ENCODE measurements at places on chromosomes 3 and 15.

DNA sequence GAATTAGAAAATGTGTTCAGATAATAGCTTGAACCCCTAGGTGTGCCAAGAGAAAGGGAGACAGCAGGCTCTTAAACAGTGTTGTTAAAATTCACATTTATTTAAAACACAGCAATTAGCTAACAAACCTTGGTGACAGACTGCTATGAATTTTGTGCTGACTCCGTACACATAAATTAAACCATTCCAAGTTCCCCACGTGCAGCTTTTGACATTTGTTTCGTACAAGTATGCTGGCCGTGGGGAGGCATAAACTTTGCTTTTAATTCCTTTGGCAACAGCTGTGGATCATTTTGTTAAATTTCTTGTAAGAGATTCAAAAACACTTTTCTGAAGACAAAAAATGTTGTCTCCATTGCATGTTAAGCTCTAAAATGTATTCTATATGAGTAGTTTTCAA is 465.3 kb downstream of the FGF12 start:
- no peak for DNase-seq

DNA sequence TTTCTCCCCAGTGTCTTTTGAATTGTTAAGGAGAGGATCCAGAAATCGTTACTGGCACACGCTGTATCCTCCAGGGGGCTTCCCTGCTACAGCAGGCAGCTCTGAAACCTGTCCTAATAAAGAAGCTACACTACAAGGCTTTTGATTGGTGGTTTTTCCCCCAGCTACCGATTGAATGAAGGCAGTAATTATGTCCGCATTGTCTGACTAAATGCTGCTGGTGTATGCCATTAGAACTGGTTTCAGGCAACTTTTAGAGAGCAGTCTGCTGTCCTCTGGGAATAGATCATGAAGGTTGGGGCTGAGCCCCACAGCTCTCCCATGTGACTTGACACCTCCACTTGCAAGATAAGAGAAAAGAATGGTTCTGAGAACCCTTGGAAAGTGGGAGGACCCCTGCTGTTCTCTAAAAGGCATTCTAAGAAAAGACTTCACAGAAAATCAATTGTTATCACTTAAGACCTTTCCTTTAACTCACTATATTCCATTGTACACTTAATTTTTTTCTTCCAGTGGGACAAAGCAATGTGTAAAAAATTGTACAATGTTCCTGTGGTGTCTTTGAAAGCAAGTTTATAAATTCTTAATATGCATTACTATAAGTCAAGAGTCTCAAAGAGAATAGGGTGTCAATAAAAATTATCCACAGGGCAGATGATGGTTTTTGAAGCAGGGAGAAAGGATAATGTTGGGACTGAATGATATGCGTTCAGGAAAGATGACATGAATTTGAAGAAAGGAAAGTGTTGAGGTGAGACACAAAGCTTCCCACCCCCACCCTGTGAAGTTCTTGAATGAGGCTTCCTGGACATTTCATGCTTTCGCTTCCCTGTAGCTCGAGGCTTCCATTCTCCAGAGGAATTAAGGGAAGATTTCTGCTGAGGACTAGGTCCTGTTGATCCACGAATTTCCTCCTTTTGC is 53.0 kb upstream of the DAZL start:
- DNase-seq = no peak

DNA sequence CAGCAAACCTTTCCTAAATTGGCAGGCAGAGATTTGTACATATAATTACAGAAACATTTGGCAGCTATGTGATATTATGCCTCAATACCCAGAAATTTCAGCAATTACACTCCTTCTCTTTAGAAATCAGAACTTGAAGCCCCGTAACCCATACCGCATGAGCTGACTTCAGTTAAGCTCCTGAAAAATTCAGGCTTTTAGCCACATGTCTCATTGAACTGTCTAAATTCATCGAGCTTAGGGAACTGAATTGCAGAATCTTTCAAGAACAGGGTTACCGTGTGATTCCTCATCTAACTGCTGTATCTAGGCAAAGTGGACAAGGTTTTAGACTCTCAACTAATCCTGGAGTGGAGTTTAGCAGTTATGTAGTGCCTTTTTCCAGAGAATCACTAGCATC is 333.0 kb downstream of the EPHA3 start:
- DNase-seq = no peak

DNA sequence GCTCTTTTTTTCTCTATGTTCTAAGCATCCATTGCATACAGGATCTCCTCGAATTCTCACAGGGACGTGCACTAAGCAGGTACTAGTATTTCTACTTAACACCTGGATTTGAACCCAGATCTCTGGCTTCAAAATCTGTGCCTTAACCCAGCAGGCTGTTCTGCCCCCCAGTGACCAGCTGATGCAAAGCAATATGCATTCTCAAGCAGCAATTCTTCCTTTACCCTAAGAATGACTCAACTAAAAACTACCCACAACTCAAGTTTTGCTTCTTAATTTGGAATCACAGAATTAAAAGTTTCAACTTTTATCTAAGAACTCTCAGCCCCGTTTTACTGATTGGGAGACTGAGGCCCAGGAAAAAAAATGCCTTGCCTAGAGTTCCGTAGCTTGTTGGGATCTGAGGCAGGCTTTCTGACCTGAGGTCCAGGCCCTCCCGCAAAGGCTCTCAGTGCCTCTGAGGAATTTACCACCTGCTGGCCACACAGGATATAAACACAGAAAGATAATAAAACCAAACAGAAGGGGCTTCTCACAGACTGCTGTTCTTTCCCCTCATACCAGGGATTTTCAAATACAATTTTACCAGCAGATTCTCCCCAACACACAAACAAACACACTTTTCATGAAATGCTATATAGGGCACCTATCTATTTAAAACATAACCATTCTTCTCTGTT is 115.4 kb upstream of the RAD18 start:
- peak; percentile 37 for DNase-seq

- peak; percentile 74 for DNase-seq
Observed at GRCh38 chr3:153052096-153052460, 109.9 kb upstream of the RAP2B start.

DNA sequence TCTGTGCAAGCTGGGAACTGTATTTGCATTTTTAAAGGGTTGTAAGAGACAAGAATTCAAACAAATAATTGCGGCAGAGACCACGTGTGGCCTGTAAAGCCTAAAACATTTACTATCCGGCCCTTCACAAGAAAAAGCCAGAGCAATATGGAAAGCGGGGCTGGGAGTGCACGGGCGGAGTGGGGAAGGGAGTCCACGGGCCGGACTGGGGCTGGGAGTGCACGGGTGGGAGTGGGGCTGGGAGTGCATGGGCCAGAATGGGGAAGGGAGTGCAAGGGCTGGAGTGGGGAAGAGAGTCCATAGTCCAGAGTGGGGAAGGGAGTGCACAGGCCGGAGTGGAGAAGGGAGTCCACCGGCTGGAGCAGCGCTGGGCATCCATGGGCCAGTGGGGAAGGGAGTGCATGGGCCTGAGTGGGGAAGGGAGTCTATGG is 41.2 kb downstream of the KLF15 start:
- DNase-seq = no peak

DNA sequence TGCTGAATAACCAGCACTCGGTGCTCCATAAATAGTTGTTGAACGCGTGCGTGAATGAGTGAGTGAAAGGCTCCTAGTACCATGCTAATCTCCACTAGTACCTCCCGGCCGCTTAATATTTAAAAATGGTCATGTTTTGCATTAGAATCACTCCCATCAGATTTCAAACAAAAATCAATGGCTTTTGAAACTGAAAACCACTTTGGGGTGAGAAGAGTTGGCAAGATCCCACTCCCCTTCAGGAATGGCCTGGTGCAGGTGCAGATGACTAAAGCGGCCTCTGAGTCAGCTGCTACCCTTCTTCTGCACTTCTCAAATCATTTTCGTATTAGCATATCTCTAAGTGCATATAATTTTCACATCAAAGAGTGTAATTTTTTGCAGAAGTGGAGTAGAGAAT is 425.3 kb upstream of the PROK2 start:
- no peak for DNase-seq

- DNase-seq = peak; percentile 72
Observed at GRCh38 chr3:151016478-151016795, 43.9 kb upstream of the CLRN1 start.

GRCh38 chr15:38508647-38509046 is 54.7 kb downstream of the FAM98B start:
- DNase-seq = no peak

DNA sequence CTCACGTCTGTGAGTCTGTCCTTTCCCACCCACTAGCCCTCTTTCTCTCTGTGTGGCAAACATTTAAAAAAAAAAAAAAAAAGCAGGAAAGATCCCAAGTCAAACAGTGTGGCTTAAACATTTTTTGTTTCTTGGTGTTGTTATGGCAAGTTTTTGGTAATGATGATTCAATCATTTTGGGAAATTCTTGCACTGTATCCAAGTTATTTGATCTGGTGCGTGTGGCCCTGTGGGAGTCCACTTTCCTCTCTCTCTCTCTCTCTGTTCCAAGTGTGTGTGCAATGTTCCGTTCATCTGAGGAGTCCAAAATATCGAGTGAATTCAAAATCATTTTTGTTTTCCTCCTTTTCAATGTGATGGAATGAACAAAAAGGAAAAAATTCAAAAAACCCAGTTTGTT is 97.7 kb downstream of the GAP43 start:
- DNase-seq = no peak

DNA sequence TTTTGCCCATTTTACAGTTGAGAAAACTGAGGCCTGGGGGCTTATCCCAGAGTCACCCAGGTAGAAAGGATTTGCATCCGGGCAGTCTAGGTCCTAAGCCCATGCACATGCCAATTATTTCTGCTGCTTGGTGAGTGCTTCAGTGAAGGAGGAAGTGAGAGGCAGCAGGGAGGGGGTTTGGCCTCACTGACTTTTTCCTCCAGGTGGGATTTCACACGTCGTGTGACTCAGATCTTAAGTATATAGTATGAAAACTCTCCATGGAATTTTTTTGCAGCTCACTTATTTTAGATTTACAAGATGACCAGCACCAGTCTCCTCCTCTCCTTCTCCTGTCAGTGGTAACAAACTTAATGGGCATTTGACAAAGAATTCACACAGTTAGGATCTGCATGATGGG is 4.6 kb downstream of the ITGA11 start:
- no peak for DNase-seq

DNA sequence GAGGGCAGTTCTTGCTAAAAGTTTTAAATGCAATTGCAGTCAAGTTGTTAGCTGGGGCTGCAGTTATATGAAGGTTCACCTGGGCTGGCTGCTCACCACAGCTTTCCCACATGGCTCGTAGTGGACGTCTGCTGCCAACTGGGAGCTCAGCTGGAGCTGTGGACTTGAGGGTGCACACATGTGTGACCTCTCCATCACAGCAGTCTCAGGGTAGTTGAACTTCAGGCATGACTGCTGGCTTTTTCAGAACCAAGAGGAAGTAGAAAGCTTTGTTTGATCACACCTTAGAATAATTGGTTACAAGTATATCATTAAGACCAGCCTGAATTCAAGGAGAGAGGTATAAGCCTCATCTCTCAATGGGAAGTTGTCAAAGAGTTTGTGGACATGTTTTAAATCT is 74.1 kb downstream of the CHL1 start:
- no peak for DNase-seq

- DNase-seq = no peak
Observed at GRCh38 chr3:63952248-63952594, 40.0 kb upstream of the SCAANT1 start.

Data from suppressor macrophage treated with lipopolysaccharide for 1 hour (primary cell).